ENCODE measurements at places on chromosomes 11 and 22. TPM values are rescaled to one million over a fixed set of nuclear protein-coding genes. Genes with fewer than 3 reads are reported as not detected.

Gene IL17REL
- total RNA-seq: 0.15 TPM

Gene DLG2
- total RNA-seq: 5.1 TPM

- no peak for DNase-seq
- H3K36me3 ChIP-seq: peaks cover 37% of the 10 kb centered on the region
- H3K27me3 ChIP-seq: peaks cover 2% of the 10 kb centered on the region
- peak overlapping the region; percentile 11 for H3K27ac ChIP-seq
- H3K4me1 ChIP-seq: no peaks in the 10 kb centered on the region
Measured at GRCh38 chr22:42601879-42602465, 12.7 kb downstream of the POLDIP3 start.

DNA sequence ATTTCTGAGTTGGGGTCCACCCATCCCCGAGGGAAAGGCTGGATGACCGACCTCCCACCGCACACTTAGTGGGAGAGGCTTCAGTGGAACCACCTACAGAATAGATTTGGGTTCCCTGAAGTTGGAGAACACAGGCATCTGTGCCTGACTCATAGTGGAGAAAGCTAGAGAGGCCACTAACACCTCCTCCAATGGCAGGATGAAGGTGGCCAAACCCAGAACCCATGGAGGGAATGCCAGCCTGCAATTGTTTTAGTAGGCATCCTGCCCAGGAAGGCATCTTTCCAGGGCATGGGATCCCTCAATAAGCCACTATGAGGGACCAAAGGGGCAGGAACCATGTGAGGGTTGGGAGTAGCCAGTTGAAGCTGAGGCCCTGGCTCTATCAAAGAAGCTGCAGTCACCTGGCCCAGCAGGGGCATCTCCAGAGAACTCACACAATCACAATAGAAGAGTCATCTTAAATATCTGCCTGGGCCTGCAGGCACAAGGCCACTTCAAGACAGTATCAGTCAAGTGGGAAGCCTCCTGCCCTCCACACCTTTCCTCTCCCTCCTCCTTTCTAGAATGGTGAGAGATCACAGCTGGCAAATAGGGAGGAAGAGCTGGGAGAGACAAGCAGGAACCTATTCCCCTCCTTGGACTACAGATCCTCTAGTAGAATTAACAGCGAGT is 124.1 kb upstream of the CSNK2A3 start:
- DNase-seq: no peak
- peaks cover 17% of the 10 kb centered on the region for H3K4me1 ChIP-seq
- peaks cover 3% of the 10 kb centered on the region for H3K27me3 ChIP-seq
- peaks cover 14% of the 10 kb centered on the region for H3K36me3 ChIP-seq
- no peak overlapping the region for H3K4me3 ChIP-seq

GRCh38 chr11:65899356-65900124 is 648 bp downstream of the FOSL1 start:
- H3K36me3 ChIP-seq: no peaks in the 10 kb centered on the region
- H3K4me1 ChIP-seq: peaks cover 3% of the 10 kb centered on the region
- no peak overlapping the region for H3K27ac ChIP-seq
- peak; percentile 49 for DNase-seq
- peak overlapping the region; percentile 42 for H3K4me3 ChIP-seq
- peaks cover 20% of the 10 kb centered on the region for H3K27me3 ChIP-seq

DNA sequence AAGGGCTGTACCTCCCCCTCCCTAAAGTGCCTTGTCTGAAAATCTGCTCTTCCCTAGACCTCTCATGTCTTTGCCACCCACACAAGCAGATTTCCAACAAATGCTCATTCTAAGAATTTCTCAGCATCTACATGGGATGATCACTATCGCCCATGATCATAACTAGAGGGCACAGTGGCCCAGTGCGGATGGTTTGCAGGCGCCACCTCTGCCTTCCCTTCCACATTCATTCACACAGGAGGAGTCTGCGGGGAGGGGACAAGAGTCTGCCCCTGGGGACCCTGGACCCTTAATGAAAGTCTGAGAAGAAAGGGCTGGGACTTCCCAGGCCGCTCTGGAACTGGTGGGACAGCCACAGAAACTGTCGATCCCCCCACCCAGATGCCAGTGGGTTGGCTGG is 28.9 kb downstream of the KCTD17 start:
- H3K4me1 ChIP-seq: peaks cover 19% of the 10 kb centered on the region
- H3K27ac ChIP-seq: no peak overlapping the region
- H3K36me3 ChIP-seq: no peaks in the 10 kb centered on the region
- no peak for DNase-seq
- no peak overlapping the region for H3K4me3 ChIP-seq
- peaks cover 9% of the 10 kb centered on the region for H3K27me3 ChIP-seq

- no peak overlapping the region for H3K4me3 ChIP-seq
- H3K27ac ChIP-seq: no peak overlapping the region
- H3K4me1 ChIP-seq: no peaks in the 10 kb centered on the region
- peaks cover 5% of the 10 kb centered on the region for H3K36me3 ChIP-seq
- peaks cover 11% of the 10 kb centered on the region for H3K27me3 ChIP-seq
- peak; percentile 54 for DNase-seq
Measured at GRCh38 chr11:1260023-1260501, 37.2 kb downstream of the MUC5B start.

DNA sequence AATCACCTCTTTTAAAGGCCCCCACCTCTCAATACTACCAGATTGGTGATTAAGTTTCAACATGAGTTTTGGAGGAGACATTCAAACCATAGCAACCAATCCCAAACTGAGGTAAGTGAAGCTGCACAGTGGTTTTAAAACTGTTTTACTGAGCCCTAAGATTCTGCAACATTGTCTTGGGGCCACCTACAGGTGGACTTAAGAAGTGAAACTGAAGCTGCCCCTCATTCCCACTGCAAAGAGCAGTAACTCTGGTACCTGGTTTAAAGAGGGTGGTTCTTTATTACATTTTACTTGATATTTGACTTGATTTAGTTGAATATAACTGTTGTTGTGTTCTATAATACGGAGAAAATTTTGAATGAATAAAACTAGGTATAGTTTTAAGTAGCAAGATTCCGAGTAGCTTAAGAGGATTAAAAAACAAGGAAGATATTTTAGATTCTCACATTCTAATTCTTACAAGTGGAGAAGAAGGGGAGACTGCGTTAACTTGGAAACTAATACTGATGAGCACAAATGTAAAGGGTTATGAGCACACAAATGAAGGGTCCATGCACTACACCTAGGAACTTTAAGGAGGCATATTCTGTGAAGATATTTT is 26.7 kb downstream of the SYT9 start:
- H3K4me1 ChIP-seq: peaks cover 4% of the 10 kb centered on the region
- no peaks in the 10 kb centered on the region for H3K27me3 ChIP-seq
- no peak overlapping the region for H3K4me3 ChIP-seq
- H3K27ac ChIP-seq: no peak overlapping the region

GRCh38 chr11:16669799-16670415 is 68.5 kb upstream of the C11orf58 start:
- H3K4me1 ChIP-seq: no peaks in the 10 kb centered on the region
- H3K27me3 ChIP-seq: peaks cover 6% of the 10 kb centered on the region
- H3K4me3 ChIP-seq: no peak overlapping the region
- no peaks in the 10 kb centered on the region for H3K36me3 ChIP-seq
- no peak for DNase-seq

DNA sequence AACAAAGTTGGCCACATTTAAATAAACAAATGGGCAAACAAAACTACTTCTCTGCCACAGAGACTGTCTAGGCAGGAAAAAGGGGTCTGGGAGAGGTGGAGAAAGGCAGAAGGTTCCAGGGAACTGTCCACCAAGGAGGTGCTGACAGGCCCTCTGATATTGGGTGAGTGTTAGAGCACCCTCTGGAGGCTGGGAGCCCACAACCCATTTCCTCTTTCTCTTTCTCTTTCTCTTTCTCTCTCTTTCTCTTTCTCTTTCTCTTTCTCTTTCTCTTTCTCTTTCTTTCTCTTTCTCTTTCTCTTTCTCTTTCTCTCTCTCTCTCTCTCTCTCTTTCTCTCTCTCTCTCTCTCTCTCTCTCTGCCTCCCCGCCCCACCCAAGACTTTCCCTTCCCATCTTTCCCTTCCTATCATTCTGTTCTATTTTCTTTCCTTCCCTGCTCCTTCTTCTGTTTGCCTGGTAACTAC is 912.8 kb downstream of the DLG2 start:
- H3K27me3 ChIP-seq: no peaks in the 10 kb centered on the region
- no peaks in the 10 kb centered on the region for H3K36me3 ChIP-seq
- no peak overlapping the region for H3K27ac ChIP-seq
- H3K4me1 ChIP-seq: no peaks in the 10 kb centered on the region

DNA sequence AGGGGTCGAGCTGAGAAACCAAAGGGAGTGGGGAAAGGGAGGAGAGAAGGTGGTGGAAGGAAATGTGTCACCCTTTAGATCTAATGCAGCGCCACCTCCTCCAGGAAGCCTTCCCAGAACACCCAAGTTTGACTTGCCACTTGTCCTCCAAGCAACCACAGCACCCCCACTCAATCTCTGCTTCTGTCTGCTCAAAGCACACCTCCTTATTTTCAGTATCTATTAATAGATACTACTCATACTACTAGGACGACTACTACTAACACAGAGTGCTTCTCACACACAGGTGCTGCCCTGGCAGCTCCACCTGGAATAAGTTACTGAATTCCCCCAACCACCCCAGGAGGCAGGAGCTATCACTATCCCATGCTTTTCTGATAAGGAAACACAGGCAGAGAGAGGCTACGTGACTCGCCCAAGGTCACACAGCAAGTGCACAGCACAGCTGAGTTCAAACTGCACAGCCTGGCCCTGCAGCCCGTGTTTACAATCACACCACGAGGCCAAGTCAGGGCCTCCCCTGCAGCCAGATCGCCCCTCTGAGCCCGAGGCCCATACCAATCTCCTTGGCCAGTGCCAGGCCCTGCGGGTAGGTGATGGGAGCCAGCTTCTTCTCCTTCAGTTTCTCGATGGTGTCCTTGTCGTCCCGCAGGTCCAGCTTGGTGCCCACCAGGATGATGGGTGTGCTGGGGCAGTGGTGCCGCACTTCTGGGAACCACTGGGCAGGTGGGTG is 13.2 kb downstream of the RAC2 start:
- no peaks in the 10 kb centered on the region for H3K36me3 ChIP-seq
- no peak for DNase-seq
- H3K4me1 ChIP-seq: peaks cover 4% of the 10 kb centered on the region
- no peak overlapping the region for H3K27ac ChIP-seq
- no peak overlapping the region for H3K4me3 ChIP-seq

GRCh38 chr22:47270463-47271135 is 508.1 kb downstream of the TBC1D22A start:
- no peak overlapping the region for H3K4me3 ChIP-seq
- DNase-seq: no peak
- H3K27me3 ChIP-seq: peaks cover 8% of the 10 kb centered on the region
- H3K4me1 ChIP-seq: no peaks in the 10 kb centered on the region

DNA sequence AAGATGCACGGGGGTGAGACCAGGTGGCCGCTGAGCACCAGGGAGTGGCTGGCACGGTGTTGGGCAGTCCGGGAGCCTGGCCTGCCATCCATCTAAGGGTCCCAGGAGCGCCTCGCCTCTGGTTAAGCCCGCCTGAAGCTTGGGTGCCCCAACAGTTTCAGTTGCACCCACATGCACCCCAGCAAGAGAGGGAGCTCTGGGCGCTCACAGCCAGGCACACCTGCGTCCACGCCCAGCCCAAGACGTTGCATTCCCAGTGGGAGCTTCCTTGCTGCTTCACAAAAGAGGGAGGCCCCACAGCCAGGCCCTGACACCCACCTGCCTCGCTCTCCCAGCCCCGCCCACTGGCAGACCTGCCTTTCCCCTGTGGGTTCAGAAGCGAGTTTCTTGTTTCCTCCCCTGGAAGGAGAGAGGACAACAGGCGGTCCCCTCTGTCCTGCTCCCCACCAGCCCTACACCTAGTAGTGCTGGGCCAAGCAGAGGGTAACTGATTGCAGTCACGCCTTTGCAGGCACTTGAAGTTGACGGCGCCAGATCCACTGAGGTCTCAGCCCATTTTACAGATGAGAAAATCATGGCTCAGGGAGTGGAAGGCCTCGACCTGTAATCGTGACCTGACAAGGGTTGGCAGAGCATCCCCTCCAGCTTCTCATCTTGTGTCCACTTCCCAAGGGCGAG is 35.4 kb downstream of the OSBPL5 start:
- H3K4me3 ChIP-seq: no peak overlapping the region
- peaks cover 5% of the 10 kb centered on the region for H3K4me1 ChIP-seq
- peaks cover 5% of the 10 kb centered on the region for H3K36me3 ChIP-seq
- DNase-seq: no peak
- H3K27me3 ChIP-seq: peaks cover 8% of the 10 kb centered on the region

Data from endothelial cell (in vitro differentiated cells).